ENCODE measurements at places on chromosomes 3 and 15. TPM values are rescaled to one million over a fixed set of nuclear protein-coding genes. Genes with fewer than 3 reads are reported as not detected.

The KCNAB1 gene
- total RNA-seq: not detected

The ADAMTS17 gene
- 0.11 TPM for total RNA-seq

The IL5RA gene
- total RNA-seq: not detected

The INKA1 gene
- 5.4 TPM for total RNA-seq

The GNB4 gene
- total RNA-seq: 62.5 TPM

The STAC gene
- total RNA-seq: 7.7 TPM

The ACSBG1 gene
- total RNA-seq: 0.25 TPM

The SKOR1 gene
- 0.12 TPM for total RNA-seq

The CPEB1 gene
- 35.2 TPM for total RNA-seq

The SPTSSB gene
- total RNA-seq: 20.3 TPM

The ANAPC13 gene
- 73.8 TPM for total RNA-seq

The CHL1 gene
- under 0.01 TPM for total RNA-seq

The FBXO40 gene
- under 0.01 TPM for total RNA-seq

The JAGN1 gene
- 31.5 TPM for total RNA-seq

The GPR87 gene
- total RNA-seq: not detected

The CCDC54 gene
- not detected for total RNA-seq

The MAP6D1 gene
- total RNA-seq: 2.5 TPM

The ROBO1 gene
- total RNA-seq: 63.6 TPM

The CDHR4 gene
- total RNA-seq: 0.12 TPM

The DAZL gene
- not detected for total RNA-seq

The HTR3E gene
- total RNA-seq: not detected

The NMNAT3 gene
- 2.4 TPM for total RNA-seq

The C3orf85 gene
- not detected for total RNA-seq

The ZNF860 gene
- 0.37 TPM for total RNA-seq

The CCRL2 gene
- total RNA-seq: 0.62 TPM

The GP9 gene
- not detected for total RNA-seq

The CFAP161 gene
- 0.12 TPM for total RNA-seq

The RBM15B gene
- total RNA-seq: 41.9 TPM

The DPPA2 gene
- not detected for total RNA-seq

The CRYGS gene
- total RNA-seq: 2.1 TPM

The MEX3B gene
- total RNA-seq: 2.2 TPM

The SCAANT1 gene
- not detected for total RNA-seq

The WNT5A gene
- 4.4 TPM for total RNA-seq

The PDIA5 gene
- total RNA-seq: 34.6 TPM

The GHSR gene
- total RNA-seq: not detected

The SERINC4 gene
- total RNA-seq: not detected

The PLA2G4F gene
- total RNA-seq: 0.12 TPM

The CADM2 gene
- not detected for total RNA-seq
